CD4-positive, alpha-beta T cell (primary cell): ENCODE measurements at places on chromosomes 4 and X.
A peak's percentile ranks its signal among the peaks of the same experiment; 100 is the strongest.

GRCh38 chr4:84814094-84814750 is 152.3 kb downstream of the WDFY3 start:
- DNase-seq = no peak

- no peak for DNase-seq
Measured at GRCh38 chr4:93852680-93853079, 24.1 kb downstream of the ATOH1 start.

GRCh38 chr4:119034276-119035008 is 101.2 kb upstream of the MYOZ2 start:
- DNase-seq = no peak

DNA sequence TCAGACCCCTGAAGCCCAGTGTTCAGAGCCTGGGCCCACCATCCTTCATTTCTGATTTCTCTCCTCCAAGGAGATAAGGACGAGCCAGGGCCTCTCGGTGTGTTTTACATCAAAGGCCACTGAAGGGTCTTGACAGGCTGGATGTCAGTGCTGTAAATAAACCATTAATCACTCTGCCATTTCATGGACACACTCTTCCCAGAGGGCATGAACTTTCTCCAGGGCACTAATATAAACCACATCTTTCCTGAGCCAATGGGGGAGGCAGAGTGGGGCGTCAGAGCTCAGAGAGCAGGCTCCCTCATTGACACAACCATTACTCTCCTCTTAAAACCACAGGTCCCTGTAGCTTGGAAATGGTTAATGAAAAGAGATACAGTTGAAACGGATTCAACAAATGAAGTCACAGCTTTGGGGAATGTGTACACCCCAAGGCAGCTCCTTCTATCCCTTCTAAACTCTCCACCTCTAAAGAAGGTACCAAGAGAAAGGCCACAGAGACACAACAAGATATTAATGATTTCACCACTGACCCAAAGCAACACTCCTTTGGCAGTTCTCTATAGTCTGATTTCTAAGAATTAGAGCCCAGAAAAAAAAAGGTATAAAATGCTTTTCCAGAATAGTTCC is 200.6 kb downstream of the CHIC2 start:
- DNase-seq = no peak

- no peak for DNase-seq
Measured at GRCh38 chr4:109640644-109641043, 62.6 kb downstream of the CASP6 start.

- no peak for DNase-seq
Measured at GRCh38 chr4:42119886-42120285, 32.6 kb downstream of the BEND4 start.

DNA sequence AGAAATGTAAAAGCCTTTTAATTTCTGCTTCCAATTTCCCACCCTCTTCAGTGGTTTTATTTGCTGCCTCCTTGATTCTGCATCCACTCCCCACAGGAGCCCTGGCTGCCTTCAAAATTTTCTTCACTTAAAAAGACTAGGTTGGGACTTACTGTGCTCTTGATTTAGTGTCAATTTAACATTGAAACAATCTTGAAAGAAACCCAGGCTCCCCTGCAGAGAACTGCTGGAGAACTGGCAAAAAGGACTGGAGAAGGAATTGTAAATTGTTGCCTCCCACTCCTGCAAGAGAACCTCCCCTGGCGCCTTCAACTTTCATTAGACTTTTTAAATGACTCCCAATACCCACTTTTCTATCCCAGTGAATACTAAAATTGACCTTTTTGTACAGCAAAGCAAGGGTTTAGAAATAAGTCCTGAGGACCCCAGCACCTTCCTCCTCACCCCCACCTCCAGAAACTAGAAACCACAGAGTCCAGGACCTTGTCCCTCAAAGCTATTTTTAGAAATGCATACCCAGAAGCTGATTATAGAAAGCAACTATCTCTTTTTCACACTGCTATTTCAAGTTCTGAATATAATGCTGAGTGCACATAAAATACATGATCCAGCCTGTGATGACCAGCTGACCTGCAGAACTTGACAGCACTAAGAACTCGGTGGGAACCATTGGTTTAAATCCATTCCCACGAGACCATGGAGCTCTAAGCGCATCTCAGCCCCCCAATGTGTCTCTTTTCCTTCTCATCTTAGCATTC is 155.5 kb downstream of the INPP4B start:
- DNase-seq = no peak

DNA sequence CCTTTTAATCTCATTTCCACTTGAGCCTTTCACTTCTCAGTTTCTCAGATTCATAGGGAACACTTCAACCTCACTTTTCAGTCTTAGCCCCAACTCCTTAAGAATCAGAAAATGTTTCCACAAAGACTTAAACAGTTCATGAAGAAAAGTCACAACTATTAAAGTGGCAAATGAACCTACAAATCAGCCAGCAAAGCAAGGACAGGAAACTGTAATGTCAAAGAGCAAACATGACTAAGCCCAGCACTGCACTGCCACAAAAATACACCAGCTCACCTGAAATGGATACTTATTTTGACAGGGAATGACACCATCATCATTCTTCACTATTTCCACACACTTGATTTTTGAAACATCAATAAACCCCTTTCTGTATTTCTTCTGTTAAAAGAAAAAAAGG is 41.8 kb upstream of the TXK start:
- no peak for DNase-seq

GRCh38 chr4:106039796-106040195 is 144.5 kb downstream of the NPNT start:
- no peak for DNase-seq

DNA sequence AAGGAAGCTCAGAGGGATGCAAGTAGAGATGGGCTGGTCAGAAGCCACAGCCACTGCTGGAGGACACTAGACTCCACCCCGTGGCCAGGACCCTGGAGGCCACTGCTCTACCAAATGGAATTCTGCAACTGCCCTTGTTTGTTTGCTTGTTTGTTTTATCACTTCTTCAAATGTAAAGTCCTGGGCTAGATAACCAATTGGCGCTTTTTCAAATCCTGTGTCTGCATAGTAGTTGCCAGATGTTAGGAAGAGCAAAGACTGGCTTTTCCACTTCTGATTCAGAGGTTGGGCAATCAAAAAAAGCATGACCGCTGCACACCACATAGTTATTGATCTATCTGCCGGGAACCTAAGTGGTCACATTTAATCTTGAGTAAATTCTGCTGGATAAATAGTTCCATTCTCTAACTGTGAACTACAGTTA is 255.2 kb upstream of the SFRP2 start:
- no peak for DNase-seq

DNA sequence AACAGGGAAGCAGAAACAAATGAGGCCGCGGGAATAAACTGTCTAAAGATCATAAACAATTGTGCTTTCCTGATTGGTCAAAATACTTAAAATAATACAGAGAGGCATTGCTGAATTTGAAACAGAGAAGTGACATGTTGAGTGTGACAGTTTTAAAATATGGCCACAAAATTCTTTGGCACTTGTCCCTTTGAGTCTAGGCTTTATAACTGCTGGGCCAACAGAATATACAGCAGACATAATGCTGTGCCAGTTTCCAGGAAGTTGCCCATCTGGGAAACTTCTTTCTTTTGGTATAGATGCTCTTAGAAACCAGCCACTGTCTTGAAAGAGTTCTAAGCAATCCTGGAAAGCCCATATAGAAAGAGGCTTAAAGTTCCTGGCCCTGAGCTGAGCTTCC is 668.4 kb downstream of the CENPC start:
- DNase-seq = no peak

DNA sequence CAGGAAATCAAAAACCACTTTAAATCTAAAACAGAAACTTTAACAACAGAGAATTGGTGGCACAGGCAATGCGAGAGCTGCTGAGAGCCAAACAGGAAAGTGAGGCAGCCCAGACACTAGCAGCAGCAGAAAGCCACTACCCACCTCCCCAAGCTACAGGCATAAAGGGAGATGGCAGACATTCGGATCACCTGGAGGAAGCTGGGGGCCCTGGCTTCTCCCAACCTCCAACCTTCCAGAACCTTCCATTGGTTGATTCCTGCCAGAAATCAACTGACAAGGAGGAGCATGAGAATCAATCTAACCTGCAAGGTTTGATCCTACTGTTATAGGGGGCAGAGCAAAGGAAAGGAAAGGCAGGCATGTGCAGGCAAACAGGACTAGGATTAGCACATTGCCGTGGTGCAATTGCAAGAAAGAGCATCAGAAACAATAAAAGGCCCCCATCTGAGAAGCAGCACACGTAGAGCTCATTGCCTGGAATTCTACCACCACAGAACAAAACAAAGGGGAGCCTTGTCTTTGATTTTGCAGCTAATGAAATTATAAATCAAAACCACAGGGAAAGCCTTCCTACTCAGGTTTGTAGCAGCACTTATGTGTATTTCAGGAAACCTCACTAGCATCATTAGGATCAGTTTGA is 427.3 kb upstream of the RASGEF1B start:
- no peak for DNase-seq

DNA sequence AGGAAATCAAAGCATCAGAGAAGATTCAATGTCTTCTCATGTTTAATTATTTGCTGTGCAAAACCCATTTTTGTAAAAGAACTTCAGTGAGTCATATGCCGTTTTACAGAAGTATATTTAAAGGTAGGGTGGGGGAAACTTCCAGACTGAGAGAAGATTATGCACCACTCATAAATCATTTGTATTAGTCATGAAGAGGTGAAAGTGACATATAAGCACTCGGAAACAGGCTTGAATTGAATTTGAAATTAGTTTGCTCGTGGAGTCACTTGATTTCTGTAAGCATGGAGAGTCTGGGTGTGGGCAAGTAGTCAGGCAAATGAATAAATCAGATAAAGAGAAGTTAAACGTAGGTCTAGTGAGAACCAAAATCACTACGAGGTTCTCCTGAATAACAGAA is 335.1 kb downstream of the ANK2 start:
- no peak for DNase-seq

DNA sequence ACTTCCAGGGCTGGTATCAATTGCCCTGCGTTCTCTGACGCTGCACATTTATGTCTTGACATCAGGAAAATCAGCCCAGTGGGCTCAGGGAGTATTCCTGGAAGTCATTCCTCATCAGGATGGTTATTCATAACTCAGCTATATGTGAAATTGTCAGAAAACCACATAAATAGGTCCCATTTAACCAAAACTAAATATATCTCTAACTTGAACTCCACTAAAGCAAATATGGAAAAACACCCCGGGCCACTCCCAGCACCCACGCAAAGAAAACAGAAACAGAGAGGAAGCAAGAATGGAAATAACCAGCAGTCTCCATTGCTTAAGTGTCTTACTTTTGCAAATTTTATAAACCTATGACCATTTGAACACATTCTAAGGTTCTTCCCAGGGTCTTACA is 112.0 kb downstream of the IRF2 start:
- no peak for DNase-seq

DNA sequence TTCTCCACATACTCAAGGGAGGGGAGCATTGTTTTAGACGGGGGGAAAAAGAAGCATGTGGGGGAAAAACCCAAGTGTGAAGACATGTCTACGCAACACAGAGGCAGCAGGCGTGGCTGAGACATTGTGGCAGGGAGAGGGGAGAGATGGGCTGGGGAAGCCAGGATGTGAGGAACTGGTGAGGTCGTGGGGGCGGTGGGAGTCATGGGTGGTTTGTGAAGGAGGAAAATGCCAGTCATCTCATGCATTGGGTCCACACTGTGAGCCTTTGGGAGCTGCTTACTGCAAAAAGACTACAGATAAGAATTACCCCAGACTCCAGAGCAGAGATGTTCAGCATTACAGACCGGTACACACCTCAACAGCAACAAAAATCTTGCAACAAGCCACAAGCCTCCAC is 2.1 kb downstream of the JAKMIP1 start:
- peak; percentile 58 for DNase-seq

DNA sequence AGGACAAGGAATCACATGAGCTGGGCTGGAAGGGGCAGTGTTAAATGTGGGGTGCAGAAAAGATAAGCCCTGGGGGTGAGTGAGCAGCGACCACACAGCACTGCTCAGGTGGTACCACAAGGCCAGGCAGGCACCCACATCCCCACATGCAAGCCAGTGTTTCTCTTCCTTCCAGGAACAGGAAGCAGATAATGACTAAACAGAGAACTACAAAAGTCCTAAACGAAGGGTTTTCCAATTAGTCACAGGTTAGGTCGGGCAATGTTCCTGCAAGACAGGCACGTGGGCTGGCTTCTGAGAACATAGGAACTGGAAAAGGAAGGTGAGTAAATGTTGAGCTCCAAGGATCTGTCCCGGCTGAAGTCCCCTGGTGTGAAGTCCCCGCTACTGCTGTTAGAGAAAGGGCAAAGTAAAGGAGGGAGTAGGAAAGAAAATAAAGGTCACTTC is 19.5 kb downstream of the RELL1 start:
- DNase-seq = peak; percentile 5

DNA sequence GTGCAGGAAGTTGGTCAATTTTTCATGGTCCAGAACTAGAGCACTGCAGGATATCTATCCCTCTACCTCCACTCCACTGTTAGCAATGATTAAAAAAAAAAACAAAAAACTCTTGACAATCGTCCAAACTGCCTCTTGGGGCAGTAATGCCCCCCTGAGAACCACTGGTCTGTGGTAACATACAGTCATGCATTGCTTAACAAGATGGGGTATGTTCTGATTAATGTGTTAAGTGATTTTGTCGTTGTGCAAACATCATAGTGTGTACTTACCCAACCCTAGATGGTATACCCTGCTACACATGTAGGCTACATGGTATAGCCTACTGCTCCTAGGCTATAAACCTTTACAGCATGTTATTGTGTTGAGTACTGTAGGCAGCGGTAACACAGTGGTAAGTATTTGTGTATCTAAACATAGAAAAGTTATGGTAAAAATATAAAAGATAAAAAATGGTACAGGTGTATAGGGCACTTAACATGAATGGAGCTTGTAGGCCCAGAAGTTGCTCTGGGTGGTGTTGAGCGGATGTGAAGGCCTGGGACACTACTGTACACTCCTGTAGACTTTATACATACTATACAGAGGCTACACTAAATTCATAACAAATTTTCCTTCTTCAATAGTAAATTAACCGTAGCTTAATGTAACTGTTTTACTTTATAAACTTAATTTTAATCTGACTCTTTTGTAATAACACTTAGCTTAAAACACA is 34.1 kb downstream of the ART3 start:
- DNase-seq = no peak

DNA sequence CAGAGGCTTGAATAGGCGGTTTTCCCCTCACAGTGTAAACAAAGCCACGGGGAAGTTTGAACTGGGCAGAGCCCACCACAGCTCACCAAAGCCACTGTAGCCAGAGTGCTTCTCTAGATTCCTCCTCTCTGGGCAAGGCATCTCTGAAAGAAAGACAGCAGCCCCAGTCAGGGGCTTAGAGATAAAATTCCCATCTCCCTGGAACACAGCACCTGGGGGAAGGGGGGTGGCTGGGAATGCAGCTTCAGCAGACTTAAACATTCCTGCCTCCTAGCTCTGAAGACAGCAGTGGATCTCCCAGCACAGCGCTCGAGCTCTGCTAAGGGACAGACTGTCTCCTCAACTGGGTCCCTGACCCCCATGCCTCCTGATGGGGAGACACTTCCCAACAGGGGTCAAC is 44.0 kb upstream of the USP38 start:
- DNase-seq = no peak

DNA sequence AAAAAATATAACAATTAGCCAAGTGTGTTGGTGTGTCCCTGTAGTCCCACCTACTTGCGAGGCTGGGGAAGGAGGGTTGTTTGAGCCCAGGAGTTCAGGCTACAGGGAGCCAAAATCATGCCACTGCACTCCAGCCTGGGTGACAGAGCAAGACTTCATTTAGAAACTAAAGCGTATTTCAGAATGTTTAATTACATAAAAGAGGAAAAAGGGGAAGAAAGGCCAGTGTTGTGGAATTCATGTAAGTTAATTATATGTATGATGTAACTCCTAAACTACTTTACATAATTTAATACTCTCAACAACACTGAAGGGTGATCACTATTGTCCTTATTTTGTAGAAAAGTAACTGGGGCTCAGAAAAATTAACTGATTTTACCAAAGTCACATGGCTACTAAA is 67.2 kb upstream of the HOPX start:
- no peak for DNase-seq
